NCI-H1694 treated with DMSO at 0.1 percent for 48 hours (cell line): ENCODE measurements at places on chromosomes 2 and 18.

- DNase-seq = no peak
These were observed 259.8 kb upstream of the HDAC4 start for GRCh38 chr2:239660390-239661230.

GRCh38 chr2:99918389-99918788 is 224.0 kb downstream of the AFF3 start:
- no peak for DNase-seq

- no peak for DNase-seq
These were observed 48.6 kb downstream of the EML6 start for GRCh38 chr2:54772110-54772509.

- no peak for DNase-seq
These were observed 5.9 kb downstream of the ATP8B1 start for GRCh38 chr18:57797209-57797651.

GRCh38 chr2:138727956-138728355 is 52.2 kb downstream of the NXPH2 start:
- no peak for DNase-seq

GRCh38 chr18:21700528-21701075 is 4.0 kb downstream of the ABHD3 start:
- no peak for DNase-seq

DNA sequence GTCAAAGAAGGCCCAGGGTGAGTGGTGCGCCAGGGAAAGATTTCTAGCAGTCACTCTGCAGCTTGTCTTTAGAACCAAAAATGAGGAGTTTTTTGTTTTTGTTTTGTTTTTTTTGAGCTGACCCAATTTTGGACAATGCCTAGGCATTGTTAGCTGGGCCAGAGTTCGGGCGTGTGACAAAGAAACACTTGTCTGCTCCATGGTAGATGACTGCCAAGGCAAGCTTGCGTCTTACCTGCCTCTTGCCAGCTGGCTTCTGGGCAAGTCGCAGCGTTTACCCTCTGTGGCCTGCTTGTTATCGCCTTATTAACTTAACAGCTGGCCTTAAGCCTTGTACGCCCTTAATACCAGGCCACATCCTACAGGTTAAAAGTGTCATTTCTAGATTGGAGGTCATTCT is 114.3 kb downstream of the GALNT1 start:
- DNase-seq = no peak

DNA sequence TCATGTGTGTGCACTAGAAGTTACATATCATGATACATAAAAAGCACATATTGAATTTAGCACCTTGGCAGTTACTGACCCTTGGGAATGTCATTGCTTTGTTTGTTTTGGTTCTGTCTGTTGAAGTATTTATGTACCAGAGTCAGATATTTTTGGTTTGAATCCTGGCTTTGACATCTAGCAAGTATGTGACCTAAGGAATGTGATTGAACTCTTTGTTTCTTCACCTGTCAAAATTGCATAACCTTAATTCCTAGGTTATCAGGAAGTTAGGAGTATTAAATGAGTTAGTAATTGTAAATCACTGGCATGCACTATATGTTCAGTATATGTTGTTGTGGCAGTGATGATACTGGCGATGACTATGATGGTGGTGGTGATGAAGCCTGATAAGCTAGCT is 1003.5 kb upstream of the NRXN1 start:
- DNase-seq = no peak

- no peak for DNase-seq
These were observed 41.5 kb downstream of the MARCHF7 start for GRCh38 chr2:159753797-159754196.

- DNase-seq = no peak
These were observed 67.0 kb upstream of the RASGRP3 start for GRCh38 chr2:33409417-33409955.

- no peak for DNase-seq
These were observed 151.2 kb downstream of the UBE2E3 start for GRCh38 chr2:181131584-181131983.

DNA sequence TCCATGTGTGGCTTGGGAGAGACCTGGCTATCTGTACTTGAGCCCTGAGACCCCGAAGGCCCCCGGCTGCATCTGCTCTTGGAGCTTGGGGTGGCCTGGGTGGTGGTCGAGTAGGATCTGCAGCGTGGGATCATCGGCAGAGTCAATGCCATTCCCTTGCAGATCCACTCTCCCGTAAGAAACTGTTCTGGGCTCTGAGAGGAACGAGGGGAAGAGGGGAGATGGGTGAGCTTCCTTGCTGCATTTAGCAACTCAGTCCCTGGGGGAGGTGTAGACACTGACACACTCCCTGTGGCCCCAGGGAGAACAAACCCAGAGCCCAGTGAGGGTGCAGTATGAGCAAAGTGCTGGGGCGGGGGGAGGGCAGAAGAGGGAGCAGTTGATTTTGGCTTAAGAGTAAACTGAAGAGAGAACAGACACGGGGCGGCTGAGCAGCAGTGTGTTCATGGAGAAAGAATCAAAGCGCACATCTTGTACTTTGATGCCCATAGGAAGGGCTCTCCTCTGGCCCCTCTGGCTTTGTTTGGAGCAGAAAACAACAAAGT is 8.5 kb downstream of the GREB1 start:
- DNase-seq = no peak
